ENCODE measurements at places on chromosomes 7 and 10. TPM values are rescaled to one million over a fixed set of nuclear protein-coding genes. Genes with fewer than 3 reads are reported as not detected.
A peak's percentile ranks its signal among the peaks of the same experiment; 100 is the strongest.

Gene ZNF438
- total RNA-seq = 0.74 TPM

Gene UCMA
- 8.6 TPM for total RNA-seq

Gene ZNF775
- 35.2 TPM for total RNA-seq

DNA sequence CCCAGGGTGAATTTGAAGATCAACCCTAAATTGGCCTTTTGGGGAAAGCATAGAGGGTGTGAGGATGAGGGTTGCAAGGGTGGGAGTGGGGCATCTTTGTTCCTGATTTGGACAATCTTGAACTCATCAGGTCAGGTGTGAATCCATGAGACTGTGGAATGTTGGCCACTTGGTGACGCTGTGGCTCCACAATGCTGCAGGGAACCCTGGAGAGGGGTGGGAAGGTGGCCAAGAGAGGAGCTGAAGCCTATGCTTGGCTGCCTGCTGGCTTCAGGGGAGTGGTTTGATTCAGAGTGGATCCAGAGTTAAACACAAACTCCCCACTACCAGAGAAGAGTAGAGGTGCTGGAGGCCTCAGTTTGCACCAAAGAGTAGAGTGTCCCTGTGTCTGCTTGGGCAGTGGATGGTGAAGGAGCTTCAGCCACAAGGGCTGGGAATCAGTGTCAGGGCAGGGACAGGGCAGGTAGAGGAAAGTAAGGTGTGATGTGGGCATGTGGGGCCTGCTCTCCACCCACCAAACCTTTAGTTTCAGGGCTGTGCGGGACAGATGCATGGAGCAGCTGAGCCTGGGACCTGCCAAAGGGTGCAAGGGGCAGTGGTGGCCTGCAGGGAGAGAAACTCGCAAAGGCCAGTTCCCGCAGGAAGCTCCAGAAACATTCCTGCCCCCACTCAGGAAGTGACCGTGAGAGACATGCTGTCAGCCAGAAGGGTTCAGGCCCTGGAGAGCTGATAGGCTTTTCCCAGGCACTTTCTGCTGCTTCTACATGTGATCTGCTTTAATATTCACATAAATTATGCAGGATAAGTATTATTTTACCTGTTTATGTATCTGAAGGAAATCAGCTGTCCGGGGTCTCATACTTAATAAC, 81.0 kb upstream of the PRSS58 start:
- peak; percentile 86 for DNase-seq

DNA sequence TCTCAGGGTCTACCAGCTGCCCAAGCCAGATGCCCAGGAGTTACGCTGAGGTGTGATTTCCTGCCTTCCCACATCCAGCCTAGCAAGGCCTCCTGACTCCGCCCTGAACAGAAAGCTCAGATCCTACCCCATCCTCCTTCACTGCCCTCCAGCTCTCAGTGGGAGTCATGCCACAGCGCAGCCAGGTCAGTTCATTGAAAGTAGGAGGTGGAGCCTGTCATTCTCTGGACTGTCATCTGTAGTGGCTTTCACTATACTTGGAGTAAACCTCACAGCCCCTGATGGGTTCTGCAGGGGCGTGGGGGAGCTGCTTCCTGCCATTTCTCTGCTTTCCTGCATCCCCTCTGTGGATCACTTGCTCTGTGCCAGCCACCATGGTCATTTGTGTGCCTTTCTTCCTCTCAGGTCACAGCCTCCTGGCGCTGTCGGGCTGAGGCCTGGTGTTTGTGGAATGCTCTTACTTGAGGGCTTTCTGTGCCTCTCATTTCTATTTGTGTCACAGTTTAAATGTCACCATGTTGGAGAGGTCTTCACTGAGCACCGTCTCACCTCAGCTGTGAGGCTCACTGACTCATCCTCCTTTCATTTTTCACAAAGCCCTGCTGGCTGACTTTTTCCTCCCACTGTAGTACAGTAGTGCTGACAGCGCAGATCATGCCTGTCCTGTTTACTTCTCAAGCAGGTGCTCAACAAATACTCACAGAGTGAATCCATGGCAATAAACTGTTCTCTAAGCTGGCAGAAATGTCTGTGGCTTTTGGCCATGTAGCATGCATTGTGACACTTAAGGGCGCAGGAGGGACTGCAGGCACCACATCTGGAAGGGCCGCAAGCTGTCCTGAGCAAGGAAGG, 61.0 kb upstream of the TMEM248 start:
- DNase-seq = peak; percentile 26

GRCh38 chr10:102152545-102152890, 329 bp downstream of the NOLC1 start:
- DNase-seq = no peak

DNA sequence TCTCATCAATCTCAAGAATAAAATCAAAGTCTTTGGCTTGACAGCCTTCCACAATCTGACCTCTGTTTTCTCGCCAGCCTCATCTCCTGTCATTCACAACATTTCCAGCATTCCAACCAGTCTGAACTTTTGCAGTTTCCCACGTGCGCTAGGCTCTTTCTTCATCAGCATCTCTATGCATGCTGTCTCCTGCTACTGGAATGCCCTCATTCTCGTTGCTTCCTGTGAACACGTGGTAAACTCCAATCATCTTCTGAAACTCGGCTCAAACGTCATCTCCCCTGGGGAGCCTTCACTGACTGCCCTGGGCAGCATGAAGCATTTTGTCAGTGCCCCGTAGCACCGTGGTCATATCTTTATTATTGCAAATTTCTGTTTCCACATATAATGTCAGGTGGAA, 12.2 kb upstream of the RSBN1L start:
- peak; percentile 87 for DNase-seq

DNA sequence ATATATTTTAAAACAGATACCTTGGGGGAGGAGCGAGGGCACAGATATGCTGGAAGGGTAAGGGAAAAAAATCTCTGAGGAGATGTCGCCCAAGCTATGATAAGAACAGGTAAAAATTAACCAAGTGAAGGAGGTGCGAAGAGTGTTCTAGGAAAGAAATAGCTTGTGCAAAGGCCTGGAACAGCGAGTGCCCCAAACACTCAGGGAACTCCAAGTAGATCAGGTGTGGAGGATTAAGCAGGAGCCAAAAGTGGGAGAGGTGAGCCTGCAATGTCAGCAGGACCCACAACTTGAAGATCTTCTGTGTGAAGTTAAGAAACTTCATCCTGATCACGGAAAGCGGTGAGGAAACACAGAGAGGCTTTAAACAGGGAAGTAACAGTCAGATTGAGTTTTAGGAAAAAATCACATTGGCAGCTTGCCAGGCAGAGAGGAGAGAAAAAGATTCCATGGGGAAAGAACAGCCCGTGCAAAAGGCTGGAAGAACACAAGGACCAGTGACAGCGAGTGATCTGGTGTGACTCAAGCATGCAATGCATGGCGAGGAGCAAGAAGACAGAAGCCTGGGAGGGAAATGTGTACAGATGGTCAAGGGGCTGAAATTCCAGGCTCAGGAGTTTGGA, 30.7 kb downstream of the FGF8 start:
- no peak for DNase-seq

- no peak for DNase-seq
Measured at GRCh38 chr10:124436191-124436638, 13.6 kb downstream of the NKX1-2 start.

DNA sequence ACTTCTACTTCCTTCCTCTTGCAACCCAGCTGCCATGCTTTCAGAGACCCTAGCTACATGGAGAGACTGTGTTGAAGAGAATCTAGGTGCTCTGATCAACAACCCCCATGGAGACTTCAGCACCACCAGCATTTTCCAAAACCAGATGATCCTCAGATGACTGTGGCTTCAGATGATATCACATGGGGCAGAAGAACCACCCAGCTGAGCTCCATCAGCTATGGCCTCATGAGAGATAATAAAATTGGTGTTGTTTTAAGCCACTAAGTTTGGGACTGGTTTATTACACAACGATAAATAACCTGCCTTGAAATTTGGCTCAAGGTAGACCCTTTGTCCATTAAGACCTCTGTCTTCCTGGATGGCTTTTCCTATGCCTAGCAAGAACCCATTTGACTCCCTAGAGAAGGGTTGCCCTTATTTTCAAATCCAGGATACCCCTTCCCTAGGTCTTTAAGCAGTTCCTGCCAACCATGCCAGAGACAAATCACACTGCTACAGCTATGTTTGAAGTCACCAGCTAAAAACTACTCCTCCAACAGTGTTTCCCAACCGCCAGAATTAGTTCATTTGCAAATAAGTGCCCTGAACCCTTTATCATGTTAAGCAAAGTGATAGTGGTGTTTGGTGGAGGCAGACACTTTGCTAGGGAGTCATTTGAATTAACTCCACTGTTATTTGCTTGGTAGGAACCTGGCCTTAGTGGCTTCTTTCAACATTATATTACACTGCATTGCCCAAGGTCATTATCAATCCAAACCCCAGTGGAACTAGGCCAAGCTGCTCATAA, 136.9 kb upstream of the PALS2 start:
- peak; percentile 80 for DNase-seq

DNA sequence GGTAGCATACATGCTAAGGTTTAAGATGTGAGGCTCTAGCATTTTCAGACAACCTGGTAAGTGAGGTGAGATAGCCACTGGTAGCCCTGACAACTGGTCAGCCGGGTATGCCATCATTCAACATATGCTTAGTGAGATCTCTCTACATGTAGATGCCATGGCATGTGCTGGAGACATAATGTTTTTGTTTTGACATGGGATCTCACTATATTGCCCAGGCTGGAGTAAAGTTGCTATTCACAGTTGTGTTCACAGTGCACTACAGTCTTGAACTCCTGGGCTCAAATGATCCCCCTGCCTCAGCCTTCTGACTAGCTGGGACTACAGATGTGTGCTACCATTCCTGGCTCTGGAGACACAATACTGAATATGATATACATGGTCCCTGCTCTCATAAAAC, 437.3 kb downstream of the SORCS1 start:
- no peak for DNase-seq

DNA sequence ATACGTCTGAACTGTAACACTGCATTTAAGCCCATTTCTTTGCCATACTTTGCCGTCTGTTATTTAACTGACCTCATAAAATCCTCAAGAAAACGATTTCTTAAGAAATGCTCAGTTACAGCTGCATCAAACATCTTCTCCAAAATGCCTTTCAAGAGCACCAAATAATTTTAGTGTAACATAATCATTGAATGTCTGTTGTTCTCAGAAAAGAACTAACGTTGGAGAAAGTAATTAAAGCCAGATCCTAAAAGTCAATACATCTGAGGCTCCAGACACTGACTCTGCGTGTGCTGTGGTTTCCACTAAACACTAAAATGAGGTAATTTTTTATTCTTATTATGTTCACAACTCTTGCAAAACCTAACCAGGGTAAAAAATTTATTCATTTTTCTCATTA, 63.7 kb upstream of the LRRC17 start:
- no peak for DNase-seq

GRCh38 chr7:133780912-133781311, 346.2 kb upstream of the LRGUK start:
- DNase-seq = no peak

- no peak for DNase-seq
Measured at GRCh38 chr7:158284121-158284520, 303.5 kb downstream of the PTPRN2 start.

GRCh38 chr10:70782746-70783680, 2.2 kb downstream of the TBATA start:
- no peak for DNase-seq
